Kasumi-1 (cell line): ENCODE measurements at places on chromosomes 7 and 10.

DNA sequence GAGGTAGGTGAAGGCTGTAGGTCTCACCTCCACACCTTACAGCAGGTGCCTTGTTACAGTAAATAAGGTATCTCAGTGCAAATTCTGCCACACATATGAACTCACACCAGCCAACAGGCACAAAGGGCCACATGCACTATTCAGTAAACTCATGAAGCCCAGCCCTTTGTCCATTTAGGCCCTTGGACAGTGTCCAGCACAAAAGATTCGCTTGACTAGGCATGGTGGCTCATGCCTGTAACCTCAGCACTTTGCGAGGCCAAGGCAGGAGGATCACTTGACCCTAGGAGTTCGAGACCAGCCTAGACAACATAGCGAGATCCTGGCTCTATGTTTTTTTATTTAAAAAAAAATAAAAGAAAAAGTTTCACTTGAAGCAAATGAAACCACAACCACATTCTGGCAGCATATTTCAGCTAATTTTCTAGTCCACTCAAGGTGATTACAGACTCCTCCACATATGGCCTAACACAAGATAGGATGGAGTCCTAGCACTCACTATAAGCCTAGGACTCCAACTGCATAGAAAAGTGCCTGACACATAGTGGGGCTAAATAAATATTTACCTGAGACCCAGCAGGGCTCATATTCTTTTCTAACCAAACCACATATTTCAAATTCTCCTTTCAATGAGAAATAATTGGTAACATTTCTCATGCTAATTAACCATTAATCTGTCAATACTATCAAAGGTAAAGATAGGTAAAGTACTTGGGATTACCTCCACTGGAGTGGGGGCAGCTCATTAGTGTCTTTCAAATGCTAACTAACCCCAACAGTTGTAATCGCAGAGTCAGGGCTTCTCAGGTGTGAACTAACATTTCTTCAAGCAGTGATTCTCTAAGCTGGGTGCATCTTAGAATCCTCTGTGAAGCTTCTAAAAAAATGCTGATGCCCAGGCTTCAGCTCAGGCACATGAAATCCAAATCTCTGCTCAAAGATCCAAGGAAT is 4.5 kb upstream of the ANKRD1 start:
- no peak for DNase-seq

GRCh38 chr10:1548596-1548995 is 188.7 kb downstream of the ADARB2 start:
- no peak for DNase-seq

DNA sequence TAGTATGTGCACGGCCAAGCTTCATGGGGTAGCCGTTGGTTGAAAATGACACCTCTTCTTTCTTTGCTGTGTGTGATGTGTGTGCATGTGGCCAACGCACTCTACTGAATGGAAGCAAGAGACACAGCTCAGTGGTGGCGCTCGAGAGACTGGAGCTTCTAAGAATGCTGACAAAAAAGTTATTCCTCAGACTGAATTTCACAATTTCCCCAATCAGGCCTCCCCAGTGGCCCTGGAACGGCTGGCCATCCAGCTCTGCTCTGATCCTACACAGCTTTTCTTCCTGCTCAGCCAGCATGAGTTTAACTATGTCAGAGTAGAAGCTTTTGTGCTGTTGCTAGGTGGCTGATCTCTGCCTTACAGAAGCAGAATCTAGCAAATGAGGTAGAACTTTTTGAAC is 186.7 kb upstream of the PLXDC2 start:
- peak; percentile 52 for DNase-seq

DNA sequence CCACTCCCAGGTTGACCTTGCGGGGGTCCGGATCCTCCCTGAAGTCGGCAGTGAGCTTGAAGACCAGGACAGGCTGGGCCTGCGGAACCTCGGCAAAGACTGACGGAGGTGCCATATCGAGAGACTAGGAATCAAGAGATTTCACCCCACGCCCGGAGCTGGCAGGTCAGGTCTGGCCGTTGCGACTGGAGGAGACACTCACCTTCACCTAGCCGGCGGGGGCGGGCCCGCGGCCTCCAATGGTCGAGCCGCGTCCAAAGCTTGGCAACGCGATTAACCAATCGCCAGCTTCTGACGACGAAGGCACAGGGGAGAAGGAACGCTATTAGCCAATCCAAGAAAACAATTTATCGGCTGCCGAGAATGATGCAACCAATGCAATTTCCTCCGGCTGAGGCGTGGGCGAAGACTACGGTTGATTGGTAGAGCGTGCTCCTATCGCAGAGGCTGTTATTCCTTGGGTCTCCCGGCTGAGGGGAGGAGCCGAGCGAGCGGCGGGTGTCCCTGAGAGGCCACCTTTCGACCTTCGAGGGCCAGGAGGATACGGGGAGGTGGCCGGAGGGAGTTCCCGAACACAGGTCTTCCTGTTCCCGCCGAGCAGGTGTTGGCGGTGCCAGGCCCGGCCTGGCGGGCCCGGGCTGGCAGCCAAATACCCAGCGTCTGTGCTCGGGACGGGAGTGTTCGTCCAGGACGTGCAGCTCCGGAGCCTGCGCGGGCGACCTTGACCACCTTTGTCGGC is at the start of gene GOT1:
TSS of gene GOT1 (minus strand) at position 174 of the 739 bp plus-strand sequence. CDS start at position 115, 59 bp downstream.
- DNase-seq = peak; percentile 100

- no peak for DNase-seq
Measured at GRCh38 chr7:44398953-44399574, 73.7 kb upstream of the CAMK2B start.

DNA sequence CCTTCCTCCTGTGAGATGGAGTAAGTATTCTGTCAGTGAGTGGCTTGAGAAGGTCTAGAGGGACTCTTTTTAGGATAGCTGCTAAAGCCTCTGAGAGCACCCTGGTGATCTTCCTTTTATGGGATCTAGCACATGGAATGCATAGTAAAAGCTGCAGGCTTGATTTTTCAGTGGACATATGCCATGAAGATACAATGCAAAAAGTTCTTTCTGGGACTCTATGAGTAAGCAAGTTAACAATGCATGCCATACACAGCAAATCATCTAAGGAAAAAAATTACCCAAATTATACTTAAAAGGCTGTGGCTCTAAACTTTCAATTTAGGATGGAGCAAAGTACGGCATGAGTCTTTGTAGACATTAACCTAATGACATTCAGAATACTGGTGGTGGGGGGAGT is 154.5 kb downstream of the SGMS1 start:
- no peak for DNase-seq

DNA sequence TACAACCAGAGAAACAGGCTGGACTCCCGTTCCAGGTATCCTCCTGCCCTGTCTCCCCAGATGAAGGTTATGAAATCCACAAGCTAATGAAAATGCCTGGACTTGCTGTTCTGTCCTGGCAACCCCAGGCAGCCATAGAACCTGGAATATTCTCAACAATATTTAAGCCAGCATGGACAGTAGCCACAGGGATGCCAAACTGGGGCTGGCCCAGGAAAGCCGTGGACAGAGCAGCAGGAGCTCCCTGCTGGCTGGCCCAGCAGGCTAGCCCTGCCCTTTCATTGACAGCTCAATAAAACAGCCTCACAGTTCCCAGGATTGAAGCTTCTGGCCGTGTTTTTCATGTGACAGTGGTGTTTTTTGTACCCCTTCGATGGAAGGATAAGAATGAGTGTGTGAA is 230.6 kb downstream of the BMPER start:
- DNase-seq = no peak
